NCI-H1694 treated with DMSO at 0.1 percent for 48 hours (cell line): ENCODE measurements at places on chromosomes 5 and 9.
A peak's percentile ranks its signal among the peaks of the same experiment; 100 is the strongest.

DNA sequence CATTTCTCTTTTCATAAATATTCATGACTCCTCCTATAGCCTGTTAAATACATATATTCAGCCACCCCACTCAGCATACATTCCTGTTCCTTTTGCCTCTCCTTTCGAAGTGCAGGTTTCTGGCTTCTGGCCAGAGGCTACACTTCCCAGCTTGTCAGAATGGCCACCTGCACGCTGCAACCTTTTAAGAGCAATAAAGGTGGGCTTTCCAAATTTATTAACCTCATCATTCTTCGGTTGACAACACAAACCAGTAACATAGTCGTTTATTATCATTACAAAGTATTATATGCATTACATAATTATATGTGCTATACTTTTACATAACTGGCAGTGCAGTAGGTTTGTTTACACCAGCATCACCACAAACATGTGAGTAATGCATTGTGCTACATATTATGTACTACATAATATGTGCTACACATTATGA, 16.5 kb upstream of the TMEM171 start:
- DNase-seq: no peak

GRCh38 chr9:105059252-105059651, 131.3 kb upstream of the ABCA1 start:
- no peak for DNase-seq

DNA sequence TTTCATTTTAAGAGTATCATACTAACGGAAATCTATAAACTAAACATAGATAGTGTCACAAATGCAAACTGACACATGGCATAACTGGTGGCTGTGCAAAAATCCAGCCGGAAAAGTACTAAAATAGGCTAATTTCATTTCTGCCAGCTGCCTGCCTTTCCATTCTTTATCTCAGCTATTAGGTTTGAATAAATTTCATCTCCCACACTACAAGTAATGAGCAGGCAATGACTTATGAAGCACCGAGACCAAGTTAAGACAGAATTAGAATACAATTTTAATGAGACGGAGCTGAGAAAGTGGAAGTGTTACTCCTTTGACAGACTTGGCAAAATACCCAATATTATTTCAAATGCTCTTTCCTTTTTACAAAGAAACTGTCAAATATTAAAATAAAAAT, 258.8 kb upstream of the ZNF608 start:
- peak; percentile 18 for DNase-seq

- no peak for DNase-seq
Measured at GRCh38 chr5:39264528-39264927, 45.2 kb upstream of the FYB1 start.

GRCh38 chr5:180873615-180874520, 12.8 kb upstream of the ZFP62 start:
- peak; percentile 22 for DNase-seq

- DNase-seq: no peak
Measured at GRCh38 chr5:9951865-9952516, 297.7 kb downstream of the ATPSCKMT start.

DNA sequence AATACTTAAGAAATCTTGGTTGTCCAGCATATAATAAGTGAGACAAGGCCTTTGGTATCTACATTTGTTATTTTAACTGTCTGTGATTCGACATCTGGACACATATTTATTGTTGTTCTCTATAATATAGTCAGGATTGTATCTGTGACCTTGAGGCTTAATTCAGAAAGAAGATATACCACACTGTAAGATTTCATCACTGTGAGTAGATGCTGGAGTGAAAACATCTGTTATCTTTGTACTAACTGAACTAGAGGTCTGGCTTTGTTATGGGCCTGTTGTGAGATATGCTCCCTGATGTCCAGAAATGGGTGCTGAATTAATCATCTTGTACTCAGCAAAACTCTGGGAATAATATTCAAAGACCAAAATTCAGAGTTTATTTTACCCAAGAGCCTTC, 148.5 kb downstream of the ISOC1 start:
- no peak for DNase-seq

DNA sequence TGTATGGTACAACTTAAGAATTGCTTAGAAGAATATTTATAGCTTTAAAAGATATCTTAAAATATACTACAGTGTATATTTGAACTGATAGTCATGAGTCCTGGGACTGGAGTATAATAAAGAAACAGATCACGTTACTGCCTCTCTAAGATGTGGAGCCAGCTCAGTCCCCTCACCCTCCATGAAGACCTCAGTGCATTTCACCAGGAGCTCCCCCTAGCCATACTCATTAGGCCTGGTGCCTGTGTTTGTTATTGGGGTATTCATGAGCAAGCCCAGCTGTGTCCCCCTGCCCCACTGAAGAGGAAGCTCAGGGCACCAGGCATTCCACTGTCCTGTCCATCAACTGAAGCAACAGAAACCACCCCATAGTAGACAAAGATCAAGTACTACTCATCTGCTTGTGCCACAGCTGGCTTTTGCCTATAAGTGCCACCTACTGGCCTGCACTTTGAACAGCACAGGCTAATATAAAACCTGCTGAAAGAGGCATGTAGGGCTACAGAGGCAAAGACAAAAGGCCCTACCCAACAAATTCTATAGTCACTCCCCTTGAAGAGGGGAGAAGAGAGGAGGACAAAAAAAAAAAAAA, 850.2 kb upstream of the NUDT12 start:
- no peak for DNase-seq

DNA sequence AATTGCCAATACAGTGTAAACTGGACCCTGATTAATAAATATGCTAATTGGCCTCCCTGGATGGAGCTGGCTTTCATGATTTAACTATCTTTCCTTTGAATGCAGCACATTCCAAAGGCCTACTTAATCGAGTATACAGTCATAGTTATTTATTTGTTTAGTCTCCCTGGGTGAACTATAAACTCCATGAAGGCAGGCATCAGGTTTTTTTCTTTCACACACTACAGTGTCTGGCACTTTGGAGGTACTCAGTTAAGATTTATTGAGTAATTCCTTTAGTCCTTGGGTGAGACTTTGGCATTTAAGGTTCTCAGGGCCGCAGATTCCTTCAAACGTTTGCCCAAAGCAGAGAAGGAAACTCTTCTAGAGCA, 20.5 kb downstream of the RUSC2 start:
- no peak for DNase-seq

DNA sequence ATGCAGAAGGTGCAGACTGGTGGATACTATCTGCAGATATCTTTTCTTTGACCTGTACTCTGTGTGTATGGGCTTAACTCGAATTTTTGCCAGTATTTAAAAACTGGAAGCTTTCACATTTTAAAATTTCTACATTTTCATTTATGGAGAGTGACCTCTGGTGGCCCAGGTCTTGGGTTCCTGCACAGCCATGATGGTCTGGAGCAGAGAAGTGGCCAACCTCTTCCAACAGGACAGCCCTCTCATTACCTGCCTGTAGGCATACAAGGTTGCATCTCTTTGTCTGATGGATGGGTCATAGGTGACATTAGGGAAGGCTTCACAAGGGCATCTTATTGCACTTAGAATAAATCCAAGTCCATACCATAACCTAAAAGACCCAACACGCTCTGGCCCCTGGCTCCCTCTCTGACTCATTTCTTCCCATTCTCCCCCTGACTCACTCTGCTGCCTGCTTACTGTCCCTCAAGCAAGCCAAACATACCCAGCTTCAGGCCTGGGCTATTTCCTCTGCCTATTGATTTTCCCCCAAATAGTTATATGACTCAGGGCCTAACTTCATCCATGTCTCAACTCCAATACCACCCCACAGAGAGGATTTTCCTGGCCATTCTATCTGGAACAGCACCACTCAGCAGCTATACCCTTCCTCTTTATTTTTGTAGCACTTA, 113.3 kb upstream of the SLC1A3 start:
- DNase-seq: no peak

GRCh38 chr9:34603610-34604231, 8.2 kb downstream of the RPP25L start:
- peak; percentile 63 for DNase-seq

- DNase-seq: no peak
Measured at GRCh38 chr5:80034962-80035821, at the start of gene THBS4. THBS4 (plus strand) TSS chr5:80035348; CDS start chr5:80035538, 190 bp downstream.

GRCh38 chr9:107779731-107780130, 290.2 kb upstream of the KLF4 start:
- no peak for DNase-seq

DNA sequence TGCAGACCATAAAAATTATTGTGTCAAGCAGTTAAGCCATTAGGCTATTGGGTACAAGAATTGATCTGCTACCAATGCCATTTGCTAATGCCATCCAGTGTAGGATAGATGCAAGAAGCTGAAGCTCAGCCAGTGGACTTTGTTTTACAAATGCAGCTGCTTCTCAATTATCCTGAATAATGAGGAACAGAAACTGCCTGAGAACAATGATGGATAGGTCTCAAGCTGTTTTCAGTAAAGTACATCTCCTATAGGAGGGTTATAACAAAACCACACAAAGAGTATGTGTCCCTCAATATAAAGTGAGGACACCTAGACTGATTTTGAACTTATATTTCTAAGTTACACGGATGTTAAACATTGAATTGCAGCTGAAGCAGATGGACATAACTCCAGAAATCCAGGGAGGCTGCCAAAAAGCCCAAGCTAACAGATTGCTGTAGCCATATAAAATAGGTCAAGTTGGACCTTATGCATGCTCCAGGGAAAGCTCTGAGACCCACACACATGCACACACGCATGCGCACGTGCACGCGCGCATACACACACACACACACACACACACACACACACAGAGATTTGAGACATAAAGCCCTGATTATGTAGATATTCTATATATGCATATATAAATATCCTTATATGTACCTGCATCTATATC, 482.7 kb upstream of the CD180 start:
- peak; percentile 4 for DNase-seq

DNA sequence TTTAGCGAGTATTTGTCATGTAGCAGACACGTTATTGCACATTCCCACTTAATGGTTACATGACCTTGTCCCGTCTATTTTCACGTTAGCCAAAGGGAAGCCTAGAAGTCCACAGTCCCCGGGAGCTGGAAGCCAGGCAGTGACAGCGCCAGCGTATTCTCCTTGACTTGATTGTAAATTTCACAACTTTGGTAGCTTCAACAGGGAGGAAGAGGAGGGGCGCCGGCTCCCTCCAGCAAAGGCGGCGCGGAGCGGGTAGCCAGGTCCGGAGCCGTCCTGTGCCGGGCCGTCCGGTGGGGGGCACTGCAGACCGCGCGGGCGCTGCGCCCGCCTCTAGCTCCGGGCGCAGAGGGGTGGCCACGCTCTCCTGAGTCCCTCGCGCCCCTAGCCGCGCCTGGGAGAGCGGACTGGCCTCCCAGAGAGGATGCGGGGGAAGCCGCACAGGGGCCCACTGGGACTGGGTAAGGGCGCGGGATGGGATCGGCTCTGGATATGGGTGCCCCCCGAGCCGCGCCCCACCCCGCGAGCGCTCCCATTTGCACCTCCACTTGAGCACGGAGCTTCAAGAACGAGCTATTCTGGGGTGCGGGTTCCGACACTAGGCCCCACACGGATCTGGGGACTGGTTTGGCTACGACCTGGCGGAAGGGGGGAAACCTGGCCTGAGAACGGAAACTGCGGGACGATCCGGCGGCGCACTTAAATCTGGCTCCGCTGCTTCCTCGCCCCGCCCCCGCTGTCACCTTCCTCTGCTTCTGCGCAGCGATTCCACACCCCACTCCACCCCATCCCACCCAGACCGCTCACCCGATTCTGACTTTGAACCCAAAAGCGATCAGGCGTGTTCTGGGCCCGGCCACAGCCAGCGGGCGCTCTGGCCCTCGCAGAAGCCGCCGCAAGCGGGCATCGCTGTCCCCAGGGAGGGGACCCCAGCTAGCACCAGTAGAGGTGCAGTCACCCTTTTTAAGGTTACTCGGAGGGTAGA, 23.8 kb downstream of the KLF4 start:
- no peak for DNase-seq

- no peak for DNase-seq
Measured at GRCh38 chr9:131887680-131888079, 147.8 kb upstream of the RAPGEF1 start.

DNA sequence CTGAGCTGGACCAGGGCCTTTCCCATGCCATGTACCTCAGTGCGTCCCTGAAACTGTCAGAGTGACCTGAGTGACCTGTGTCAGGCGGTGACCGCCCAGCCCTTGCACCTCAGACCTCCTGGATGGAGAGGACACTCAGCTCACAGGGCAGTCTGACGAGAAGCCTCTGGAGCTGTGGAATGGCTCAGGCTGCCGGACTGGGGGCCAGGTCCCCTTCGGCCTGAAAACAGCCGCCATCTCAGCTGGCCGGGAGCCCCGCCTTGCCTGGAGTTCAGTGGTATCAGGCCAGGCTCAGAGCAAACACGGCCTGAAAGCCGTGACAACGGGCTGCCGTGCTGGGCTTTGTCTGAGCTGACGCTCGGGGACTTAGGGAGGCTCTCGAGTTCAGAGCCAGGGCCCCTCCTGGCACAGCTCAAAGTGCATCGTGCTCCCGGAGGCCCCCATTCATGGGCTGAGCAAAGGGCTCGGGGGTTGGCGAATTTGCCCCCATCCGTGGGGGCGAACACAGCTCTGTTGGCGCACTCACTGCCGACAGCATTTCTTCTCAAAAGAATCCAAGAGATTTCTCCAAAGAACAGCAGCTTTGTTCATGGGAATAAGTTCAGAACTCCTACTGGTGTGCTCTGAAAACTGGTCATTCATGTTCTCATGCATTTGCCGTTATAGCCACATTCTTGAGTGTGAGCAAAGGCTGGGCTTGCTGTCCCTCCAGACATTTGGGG, 8.4 kb upstream of the SLC9A3 start:
- DNase-seq: no peak

DNA sequence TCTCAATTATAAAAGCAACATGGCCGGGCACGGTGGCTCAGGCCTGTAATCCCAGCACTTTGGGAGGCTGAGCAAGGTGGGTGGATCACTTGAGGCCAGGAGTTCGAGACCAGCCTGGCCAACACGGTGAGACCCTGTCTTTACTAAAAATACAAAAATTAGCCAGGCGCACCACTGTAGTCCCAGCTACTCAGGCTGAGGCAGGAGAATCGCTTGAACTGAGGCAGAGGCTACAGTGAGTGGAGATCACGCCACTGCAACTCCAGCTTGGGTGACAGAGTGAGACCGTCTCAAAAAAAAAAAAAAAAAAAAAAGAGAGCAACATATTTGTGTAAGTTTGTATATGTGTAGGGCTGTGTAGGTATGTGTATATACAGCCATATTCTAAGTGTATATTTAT, 7.5 kb downstream of the RPS6 start:
- no peak for DNase-seq

DNA sequence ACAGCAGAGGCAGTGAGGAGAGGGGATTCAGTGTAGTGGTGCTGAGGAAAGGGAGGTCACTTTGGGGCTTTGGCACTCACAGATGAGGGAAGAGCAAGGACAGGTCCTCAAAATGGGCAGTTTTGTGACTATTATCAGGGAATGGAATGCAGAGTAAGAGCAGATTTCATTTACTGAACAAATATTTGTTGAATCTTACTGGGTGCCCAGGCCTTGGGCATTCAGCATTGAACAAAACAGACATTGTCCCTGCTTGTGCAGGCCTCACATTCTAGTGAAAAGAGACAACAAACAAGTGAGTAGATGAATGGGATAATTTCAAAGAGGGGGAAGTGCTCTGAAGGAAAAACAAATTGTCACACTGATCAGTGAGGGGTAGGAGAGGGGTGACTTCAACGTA, 404.1 kb downstream of the DMRT2 start:
- no peak for DNase-seq

GRCh38 chr5:75847561-75848021, 130.4 kb upstream of the POC5 start:
- DNase-seq: no peak

GRCh38 chr9:69762527-69762926, 2.7 kb upstream of the PTAR1 start:
- no peak for DNase-seq
